Ureter (tissue), 1 donor: ENCODE measurements at places on chromosomes 3 and 15.

DNA sequence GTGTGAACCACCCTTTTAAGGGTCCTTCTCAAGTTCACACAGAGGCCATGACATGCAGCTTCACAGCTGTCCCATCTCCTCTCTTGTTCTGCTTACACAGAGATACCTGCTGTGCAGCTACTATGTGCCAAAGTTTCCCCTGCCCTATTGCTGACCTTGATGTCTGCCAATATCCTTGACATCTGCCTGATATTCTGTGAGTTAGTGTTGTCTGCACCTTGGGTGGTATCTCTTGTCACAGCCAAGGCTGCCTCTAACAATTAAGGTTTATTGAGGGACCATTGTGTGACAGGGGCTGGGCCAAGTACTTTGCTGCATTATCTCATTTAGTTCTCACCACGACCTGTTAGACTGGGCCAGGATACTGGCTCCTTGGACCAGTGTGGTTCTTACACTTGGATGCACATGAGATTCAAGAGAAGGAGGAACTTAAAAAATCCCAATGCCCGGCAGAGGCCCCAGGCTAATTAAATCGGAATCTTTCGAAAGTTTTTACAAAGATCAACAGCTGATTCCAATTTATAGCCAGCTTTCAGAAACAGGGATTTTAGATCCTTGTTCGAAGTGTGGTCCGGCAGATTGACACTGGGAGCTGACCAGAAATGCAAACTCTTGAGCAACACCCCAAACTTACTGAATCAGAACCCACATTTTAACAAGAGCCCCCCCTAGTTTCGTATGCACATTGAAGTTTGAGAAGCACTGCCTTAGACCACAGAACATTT, 178.6 kb downstream of the SATB1 start:
- no peak for DNase-seq

GRCh38 chr3:107241217-107241616, 136.0 kb upstream of the CCDC54 start:
- peak; percentile 56 for DNase-seq

GRCh38 chr3:53509494-53509893, 15.1 kb downstream of the CACNA1D start:
- no peak for DNase-seq

- no peak for DNase-seq
These were observed 68.5 kb downstream of the BCHE start for GRCh38 chr3:165768680-165769079.

DNA sequence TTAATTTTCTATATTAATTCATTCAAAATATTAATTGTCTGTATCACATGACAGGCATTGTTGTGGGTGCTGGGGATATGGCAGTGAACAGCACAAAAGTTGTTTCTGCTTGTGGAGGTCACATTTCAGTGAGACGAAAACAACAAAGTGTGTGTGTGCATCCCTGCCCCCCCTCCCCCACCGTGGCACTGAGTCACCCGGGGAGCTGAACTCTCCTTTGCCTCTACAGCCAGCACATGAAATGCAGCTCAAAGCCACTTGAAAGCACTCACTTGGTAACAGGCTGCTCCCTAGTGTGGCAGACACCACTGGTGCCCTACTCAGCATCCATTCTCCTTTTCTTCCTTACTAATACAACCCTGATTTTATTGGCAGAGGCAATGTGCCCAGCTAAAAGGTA, 16.9 kb upstream of the SCAMP5 start:
- DNase-seq: no peak

- DNase-seq: no peak
These were observed 45.4 kb downstream of the SSR3 start for GRCh38 chr3:156509189-156510174.

DNA sequence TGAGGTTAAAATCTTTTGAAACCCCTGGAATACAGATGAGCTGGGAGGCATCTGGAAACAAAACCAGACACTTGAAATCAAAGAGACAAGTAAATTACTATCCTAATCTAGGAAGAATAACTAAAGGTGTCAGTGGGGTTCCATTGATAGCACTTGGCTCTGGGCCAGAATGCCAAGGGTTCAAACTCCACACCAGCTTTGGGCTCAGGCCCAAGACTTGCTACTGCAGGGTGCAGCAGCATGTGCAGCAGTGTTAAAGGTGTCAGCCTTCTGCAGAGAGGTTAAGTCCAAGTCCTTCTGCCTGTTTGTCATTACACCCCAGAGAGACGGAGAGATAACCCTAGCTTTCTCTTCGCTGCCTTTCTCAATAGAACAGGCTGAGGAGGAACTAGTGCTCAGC, 273.9 kb downstream of the TIGIT start:
- no peak for DNase-seq

- no peak for DNase-seq
These were observed 439.2 kb downstream of the MCTP2 start for GRCh38 chr15:94670438-94671034.

DNA sequence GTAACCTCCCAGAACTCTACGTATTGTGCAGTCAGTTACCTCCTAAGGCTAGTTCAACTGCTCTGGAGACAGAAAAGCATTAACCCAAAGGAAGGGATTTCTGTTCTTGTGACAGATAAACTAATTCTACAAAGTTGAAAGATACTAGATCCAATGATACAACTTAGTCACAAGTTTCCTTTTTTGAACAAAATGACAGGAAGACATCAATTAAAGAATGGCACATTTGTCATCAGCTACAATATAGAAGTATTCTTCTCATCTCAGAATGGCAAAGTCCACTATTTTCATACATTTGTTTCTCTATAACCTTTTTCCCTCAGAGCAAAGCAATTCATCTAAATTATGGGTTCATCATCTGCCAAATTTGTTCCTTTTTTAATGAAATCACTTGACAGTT, 43.7 kb downstream of the ISL2 start:
- DNase-seq: no peak

GRCh38 chr15:92653366-92653765, 2.2 kb downstream of the FAM174B start:
- DNase-seq: peak; percentile 5

GRCh38 chr15:89018207-89018606, 70.0 kb upstream of the ABHD2 start:
- DNase-seq: peak; percentile 77

- DNase-seq: peak; percentile 53
These were observed 736 bp downstream of the ARHGEF26 start for GRCh38 chr3:154121701-154122551.

DNA sequence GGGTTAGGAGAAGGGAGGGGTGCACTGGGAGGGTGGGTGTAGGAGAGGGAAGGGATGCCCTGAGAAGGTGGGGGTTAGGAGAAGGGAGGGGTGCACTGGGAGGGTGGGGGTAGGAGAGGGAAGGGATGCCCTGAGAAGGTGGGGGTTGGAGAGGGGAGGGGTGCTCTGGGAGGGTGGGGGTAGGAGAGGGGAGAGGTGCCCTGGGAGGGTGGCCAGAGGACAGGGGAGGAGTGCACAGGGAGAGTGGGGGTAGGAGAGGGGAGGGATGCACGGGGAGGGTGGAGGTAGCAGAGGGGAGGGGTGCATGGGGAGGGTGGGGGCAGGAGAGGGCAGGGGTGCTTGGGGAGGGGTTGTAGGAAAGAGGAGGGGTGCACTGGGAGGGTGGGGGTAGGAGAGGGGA, 3.2 kb downstream of the TM4SF19 start:
- no peak for DNase-seq

DNA sequence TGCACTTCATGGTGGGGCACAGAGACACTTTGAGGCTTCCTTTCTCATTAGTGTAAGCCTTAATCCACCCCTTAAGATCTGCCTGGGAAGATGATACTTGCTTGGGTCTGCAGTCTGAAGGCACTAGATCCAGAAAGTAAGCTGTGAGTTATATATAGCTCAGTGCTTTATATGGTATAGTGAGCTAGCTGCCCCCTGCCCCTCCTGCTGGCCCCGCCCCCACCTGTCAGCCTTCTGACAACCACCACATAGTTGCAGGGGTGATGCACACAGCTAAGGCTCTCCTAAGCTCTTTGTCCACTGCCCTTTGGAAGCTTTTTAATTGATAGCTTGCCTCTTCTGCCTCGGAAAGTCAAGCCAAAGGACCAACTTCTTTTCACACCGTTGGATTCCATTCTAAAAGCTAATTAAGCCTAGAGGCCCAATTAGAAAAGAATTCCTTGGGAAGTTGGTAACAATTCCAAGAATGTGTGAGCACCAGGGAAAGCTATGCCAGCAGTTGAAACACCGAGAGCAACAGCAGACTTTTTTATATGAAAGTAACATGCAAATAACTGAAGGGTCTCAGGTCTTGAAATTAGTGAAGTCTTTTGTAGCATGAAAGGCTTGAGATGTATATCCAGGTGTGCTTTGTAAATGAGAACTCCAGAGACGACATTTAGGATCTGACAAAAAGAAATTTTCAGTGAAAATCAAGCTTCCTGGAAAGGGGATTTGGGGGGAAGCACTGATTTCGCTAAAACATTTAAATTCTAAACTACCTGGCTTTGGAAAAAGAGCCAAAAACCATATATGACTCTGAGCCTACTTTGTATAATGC, 2.3 kb downstream of the TPM1 start:
- DNase-seq: no peak

DNA sequence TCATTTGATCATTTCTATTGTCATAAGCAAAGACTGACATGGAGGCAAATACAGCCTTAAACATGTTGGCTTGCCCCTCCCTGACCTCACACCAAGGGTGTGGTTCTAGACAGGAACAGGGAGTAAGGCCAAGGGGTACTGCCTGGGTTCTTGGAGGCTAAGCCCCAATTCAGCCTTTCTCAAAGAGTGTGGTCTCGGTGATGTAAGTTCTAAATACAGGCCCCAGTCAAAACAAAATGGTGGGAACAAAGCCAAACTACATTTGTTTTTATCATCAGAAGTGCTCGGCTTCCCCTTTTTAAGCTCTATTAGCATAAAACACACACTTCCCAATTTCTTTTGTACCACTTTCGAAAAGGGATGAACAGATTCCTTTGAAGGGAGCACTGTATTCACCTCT, 129.5 kb downstream of the ATP8B4 start:
- DNase-seq: no peak

DNA sequence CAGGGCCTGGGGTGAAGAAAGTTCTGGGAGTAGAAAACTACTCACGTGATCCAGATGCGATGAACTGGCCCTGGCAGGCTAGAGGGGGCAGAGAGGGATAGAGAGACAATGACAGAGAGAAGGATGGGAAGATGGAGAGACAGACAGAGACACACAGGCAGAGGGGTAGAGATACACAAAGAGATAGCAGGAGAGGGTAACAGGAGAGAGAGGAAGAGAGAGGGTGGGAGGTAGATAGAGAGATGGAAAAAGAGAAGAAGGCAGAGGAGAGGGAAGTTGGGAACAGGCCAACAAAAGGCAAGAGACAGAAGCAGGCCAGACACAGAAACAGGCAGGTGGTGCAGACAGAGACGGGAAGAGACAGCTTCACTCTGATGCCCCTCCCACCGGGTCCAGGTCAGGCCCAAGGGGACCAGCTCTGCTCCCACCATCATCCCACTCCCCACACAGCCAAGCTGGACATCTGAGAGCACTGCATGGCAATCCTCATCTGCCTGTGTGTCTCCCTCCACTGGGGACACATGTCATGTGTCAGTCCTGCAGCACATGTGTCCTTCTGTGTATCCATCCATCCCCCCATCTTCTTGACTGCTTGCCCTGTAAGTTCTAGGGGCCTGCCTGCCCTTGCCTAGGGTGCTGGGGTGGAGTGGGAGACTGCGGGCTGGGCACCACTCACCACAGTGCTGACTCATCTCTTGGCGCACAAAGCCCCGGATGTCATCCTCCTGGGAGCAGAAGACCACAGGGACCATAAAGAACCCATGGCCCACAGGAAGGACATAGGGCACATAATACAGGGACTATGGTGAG, 2.2 kb upstream of the UCN2 start:
- DNase-seq: no peak

- DNase-seq: no peak
These were observed 96.0 kb downstream of the SUCLG2 start for GRCh38 chr3:67558426-67558825.

- DNase-seq: no peak
These were observed 94.9 kb upstream of the AADACL2 start for GRCh38 chr3:151638555-151639417.

GRCh38 chr3:133113927-133114597, 75.9 kb downstream of the TMEM108 start:
- no peak for DNase-seq

DNA sequence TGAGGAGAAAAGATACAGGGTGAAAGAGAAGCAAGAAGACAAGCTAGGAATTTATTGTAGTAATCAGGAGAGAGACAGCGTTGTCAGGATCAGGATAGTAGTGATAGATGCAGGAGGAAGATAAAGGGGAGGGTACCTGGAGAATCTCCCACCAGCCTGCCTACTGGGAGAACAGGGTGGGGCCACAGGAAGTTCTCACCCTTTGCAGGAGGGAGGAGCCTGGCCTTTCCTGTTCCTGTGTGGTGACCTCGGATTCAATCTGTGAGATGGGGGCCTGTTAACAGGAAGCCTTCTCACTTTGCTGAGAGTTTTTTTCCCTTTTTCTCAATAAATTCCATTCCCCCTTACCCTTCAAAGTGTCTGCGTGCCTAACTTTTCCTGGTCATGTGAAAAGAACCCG, 37.6 kb downstream of the GMPS start:
- no peak for DNase-seq

DNA sequence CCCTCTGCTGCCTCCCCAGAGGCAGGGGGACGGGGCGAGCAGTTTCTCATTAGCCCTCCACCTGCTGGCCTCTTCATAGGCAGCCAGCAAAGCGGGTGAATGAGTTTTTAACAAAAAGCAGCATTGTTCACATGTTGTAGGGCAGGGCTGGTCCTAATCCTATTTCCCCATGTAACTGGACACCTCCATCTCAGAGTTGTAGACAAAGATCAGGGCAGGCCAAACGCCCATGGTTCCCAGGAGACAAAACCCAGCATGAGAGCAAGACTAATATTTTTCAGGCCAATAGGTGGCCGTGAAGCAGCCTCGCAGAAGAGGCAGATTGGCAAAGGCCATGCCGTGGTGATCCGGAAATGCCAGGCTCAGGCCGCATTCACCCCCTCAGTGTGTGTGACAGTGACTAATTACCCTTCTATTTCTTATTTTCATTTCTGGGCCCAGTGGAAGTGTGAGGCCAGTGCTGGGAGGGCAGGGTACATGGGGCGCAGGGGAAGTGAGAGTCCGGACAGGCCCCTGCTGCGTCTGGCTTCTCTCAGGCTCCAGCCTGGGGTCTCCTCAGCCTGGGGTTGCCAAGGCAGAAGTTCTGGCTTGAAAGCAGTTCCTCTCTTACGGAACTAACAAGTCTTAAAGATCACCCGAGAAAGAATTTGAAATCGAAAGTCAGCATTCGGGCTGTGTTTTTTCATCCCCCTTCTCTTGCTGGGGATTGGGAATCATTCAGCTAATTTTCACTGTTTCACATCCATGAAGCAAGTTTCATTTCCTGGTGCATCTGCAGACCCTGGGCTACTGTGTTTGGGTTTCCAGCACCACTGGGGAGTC, 64.8 kb downstream of the BOC start:
- DNase-seq: no peak

DNA sequence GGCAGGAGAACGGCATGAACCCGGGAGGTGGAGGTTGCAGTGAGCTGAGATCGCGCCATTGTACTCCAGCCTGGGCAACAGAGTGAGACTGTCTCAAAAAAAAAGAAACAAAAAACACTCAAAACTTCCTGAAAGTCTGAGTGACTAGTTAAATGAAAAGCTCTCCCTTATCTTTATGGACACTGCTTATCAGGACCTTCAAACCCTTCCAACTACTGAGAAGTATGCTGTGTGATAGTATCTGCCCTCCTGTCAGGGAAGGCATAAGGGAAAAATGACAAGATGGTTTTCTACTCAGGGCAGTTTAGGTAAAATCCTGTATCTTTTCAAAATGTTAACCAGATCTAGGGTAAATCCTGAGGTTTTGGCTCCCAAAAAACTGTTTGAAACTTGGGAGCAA, 21.8 kb downstream of the EMC7 start:
- DNase-seq: no peak
